Calu3 (cell line): ENCODE measurements at places on chromosomes 6 and 20. TPM values are rescaled to one million over a fixed set of nuclear protein-coding genes. Genes with fewer than 3 reads are reported as not detected.

The RAB23 gene
- total RNA-seq = 10.9 and 11.0 TPM in 2 replicates

The FAM83B gene
- total RNA-seq = 22.2 and 24.2 TPM in 2 replicates

The IRF4 gene
- not detected in 2 replicates for total RNA-seq

The LRRN4 gene
- total RNA-seq = 2.0 and 2.6 TPM in 2 replicates

The DEFB124 gene
- not detected in 2 replicates for total RNA-seq

The PPP1R14C gene
- 2.7 and 3.6 TPM in 2 replicates for total RNA-seq

The SSTR4 gene
- total RNA-seq = not detected in 2 replicates

The PRSS35 gene
- total RNA-seq = not detected in 2 replicates

The POU5F1 gene
- 25.7 and 32.7 TPM in 2 replicates for total RNA-seq

The TFEB gene
- 4.4 and 6.6 TPM in 2 replicates for total RNA-seq

The TRIM40 gene
- 0.29 TPM in 1 of 2 replicates, not detected in the other for total RNA-seq

- DNase-seq = peak; percentile 41
- H3K4me3 ChIP-seq = no peak within 1 kb of the TSS
- peaks cover 72% of the 10 kb centered on the region for H3K27me3 ChIP-seq
Measured at GRCh38 chr20:45306431-45306982, at the start of gene RBPJL. Gene RBPJL, plus strand, starts transcription at chr20:45306840. Its CDS starts 83 bp downstream, at chr20:45306923.

DNA sequence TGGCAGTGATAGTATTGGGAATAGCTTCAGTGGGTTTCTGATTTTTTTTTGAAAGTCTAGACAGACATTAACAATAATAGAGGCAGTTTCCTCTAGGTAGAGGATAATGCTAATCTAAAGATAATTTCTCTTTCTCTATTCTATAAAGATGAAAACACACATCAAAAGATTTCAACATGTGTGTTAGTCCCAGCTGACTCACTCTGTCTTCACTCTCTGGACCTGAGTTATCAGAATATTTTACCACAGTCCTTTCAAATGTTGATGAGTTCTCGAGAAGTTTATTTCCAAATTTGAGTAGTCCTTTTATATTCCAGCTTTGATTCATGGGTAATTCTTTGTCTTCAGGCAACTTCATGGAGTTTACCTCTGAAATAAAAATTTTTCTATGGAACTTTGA is 17.1 kb downstream of the RPRD1B start:
- DNase-seq = no peak
- peaks cover 13% of the 10 kb centered on the region for H3K36me3 ChIP-seq
- no peak overlapping the region for H3K27ac ChIP-seq
- no peak overlapping the region for H3K4me3 ChIP-seq
- H3K27me3 ChIP-seq = no peaks in the 10 kb centered on the region

- H3K27ac ChIP-seq = no peak overlapping the region
- H3K4me1 ChIP-seq = no peaks in the 10 kb centered on the region
- no peak overlapping the region for H3K4me3 ChIP-seq
- no peak for DNase-seq
- no peaks in the 10 kb centered on the region for H3K27me3 ChIP-seq
- H3K36me3 ChIP-seq = no peaks in the 10 kb centered on the region
Measured at GRCh38 chr6:162404951-162405350, 322.6 kb downstream of the PRKN start.

DNA sequence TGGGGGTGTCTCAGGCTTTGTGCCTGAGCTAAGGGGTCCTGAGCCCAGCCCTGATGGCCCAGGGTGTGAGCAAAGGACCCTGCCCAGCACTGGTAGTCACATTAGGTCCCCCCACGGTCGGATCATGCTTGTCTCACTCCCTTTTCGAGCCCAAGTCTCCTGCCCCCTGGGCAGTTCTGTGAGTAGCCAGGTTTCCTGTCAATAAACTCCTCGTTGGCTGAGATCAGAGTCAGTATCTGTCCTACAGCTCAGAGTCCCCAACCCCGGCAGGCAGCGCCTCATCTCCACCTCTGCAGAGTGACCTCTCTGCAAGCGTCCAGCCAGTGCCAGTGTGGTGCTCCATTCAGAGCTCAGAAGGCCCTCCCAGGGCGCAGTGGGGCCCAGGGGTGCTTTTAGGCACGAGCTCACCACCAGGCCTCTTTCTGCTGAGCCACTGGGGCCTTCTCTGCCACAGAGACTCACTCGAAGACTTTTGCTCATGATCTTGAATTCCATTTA is 93.7 kb upstream of the PMEPA1 start:
- no peaks in the 10 kb centered on the region for H3K4me1 ChIP-seq
- H3K27ac ChIP-seq = no peak overlapping the region
- no peaks in the 10 kb centered on the region for H3K36me3 ChIP-seq
- no peak for DNase-seq

GRCh38 chr20:46357030-46357514 is 48.8 kb upstream of the CDH22 start:
- H3K36me3 ChIP-seq = peaks cover 41% of the 10 kb centered on the region
- H3K4me3 ChIP-seq = no peak overlapping the region
- DNase-seq = no peak
- peak overlapping the region; percentile 10 for H3K27ac ChIP-seq
- H3K27me3 ChIP-seq = no peaks in the 10 kb centered on the region
- peaks cover 15% of the 10 kb centered on the region for H3K4me1 ChIP-seq

- H3K36me3 ChIP-seq = no peaks in the 10 kb centered on the region
- no peak for DNase-seq
- H3K27me3 ChIP-seq = no peaks in the 10 kb centered on the region
- H3K27ac ChIP-seq = no peak overlapping the region
Measured at GRCh38 chr6:108454356-108454755, 106.4 kb upstream of the FOXO3 start.

- no peak overlapping the region for H3K4me3 ChIP-seq
- H3K27me3 ChIP-seq = no peaks in the 10 kb centered on the region
- H3K4me1 ChIP-seq = no peaks in the 10 kb centered on the region
- H3K36me3 ChIP-seq = no peaks in the 10 kb centered on the region
- no peak for DNase-seq
Measured at GRCh38 chr6:28373925-28374324, 24.2 kb downstream of the ZKSCAN3 start.

DNA sequence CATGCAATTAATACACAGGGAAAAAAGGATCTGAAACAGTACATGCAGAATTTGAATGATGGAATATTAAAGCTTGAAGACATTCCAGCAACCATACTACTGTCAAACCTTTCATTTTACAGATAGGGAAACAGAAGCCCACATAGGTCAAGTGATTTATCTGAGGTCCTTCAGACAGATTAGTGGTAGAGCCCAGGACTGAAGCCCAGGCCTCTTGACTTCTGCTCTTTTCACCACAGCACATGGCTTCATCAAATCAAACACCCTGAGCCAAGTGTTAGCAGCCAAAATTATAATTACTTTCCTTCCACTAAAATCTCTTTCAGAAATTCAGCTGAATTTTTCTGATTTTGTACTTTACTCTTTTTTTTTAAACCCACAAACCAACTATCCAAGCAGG is 435.6 kb upstream of the RUNX2 start:
- H3K27me3 ChIP-seq = no peaks in the 10 kb centered on the region
- H3K27ac ChIP-seq = no peak overlapping the region
- H3K4me3 ChIP-seq = no peak overlapping the region
- DNase-seq = no peak
- H3K4me1 ChIP-seq = no peaks in the 10 kb centered on the region

DNA sequence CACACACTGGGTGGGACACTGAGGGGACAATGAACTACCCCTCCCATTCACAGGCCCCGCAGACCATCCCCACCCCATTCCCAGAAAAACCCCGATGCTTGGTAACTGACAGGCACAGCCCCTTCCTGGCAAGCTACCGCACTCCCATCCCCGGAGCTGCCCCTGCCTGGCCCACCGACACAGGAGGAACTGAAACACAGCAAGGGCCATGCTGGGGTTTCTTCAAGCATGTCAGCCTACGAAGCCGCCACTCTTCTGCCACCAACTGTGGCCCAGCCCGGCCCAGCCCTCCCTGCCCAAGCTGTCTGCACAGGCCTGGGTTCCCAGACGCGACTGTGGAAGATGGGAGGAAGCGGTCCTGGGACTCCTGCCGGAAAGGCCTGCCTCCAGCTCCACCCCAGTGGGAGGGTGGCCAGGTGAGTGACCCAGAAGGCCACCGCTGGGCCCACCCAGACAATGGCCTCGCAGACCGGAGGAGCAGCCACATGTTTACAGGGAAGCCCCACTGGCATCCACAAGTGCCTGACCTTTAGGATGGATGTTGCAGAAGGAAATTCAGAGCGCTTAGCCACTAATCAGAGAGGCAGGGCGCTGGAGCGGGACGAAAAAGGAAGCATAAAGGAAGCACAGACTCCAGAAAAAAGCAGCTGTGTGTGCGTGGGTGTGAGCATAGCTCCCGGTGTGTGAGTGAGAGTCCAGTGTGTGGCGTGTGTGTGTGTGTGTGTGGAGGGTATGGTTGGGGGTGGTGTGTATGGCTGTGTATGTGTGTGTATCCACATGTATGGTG is 91.6 kb downstream of the PRND start:
- H3K4me3 ChIP-seq = no peak overlapping the region
- DNase-seq = no peak
- no peaks in the 10 kb centered on the region for H3K27me3 ChIP-seq
- no peak overlapping the region for H3K27ac ChIP-seq

DNA sequence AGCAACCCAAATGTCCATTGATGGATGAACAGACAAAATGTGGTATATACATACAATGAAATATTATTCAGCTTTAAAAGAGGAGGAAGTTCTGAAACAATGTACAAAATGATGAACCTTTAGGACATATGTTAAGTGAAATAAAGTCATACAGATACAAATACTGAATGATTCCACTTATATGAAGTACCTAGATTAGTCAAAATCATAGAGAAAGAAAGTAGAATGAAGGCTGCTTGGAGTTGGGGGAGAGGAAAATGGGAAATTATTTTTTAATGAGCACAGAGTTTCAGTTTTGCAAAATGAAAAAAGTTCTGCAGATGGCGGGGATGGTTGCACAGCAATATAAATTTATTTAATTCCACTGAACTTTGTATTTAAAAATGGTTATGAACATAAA is 12.4 kb downstream of the COL19A1 start:
- H3K4me3 ChIP-seq = no peak overlapping the region
- no peaks in the 10 kb centered on the region for H3K27me3 ChIP-seq
- no peaks in the 10 kb centered on the region for H3K36me3 ChIP-seq
- H3K27ac ChIP-seq = no peak overlapping the region
- H3K4me1 ChIP-seq = no peaks in the 10 kb centered on the region
- DNase-seq = no peak

DNA sequence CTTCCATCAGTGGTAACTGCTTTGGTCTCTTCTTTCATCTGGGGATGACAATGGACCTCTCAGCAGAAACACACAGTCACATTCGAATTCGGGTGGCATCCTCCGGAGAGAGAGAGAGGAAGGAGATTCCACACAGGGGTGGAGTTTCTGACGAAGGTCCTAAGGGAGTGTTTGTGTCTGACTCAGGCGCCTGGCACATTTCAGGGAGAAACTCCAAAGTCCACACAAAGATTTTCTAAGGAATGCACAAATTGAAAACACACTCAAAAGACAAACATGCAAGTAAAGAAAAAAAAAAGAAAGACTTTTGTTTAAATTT is 6.1 kb downstream of the EDN1 start:
- H3K27ac ChIP-seq = peak overlapping the region; percentile 92
- peaks cover 56% of the 10 kb centered on the region for H3K4me1 ChIP-seq
- peak overlapping the region; percentile 81 for H3K4me3 ChIP-seq
- peaks cover 78% of the 10 kb centered on the region for H3K36me3 ChIP-seq
- peak; percentile 50 for DNase-seq
